NCI-H345 (cell line): ENCODE measurements at places on chromosomes 13 and 19.
A peak's percentile ranks its signal among the peaks of the same experiment; 100 is the strongest.

DNA sequence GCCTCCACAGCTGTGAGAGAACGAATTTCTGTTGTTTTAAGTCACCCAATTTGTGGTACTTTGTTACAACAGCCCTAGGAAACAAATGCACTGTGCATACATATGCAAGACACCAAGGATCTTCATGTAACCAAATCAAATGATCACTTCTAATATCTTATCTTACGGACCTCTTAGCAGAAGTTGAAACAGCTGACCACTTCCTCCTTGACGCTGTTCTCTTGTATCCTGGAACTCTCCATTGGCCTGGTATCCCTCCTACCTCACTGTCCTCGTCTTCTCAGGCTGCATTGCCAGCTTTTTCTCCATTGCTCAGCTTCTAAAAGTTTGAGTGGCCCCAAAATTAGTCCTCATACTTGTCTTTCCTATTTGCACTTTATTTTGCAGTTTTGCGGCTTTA, 200.4 kb downstream of the DLEU7 start:
- no peak for DNase-seq

GRCh38 chr13:54029226-54029625, 1000.6 kb downstream of the OLFM4 start:
- DNase-seq, result no peak

DNA sequence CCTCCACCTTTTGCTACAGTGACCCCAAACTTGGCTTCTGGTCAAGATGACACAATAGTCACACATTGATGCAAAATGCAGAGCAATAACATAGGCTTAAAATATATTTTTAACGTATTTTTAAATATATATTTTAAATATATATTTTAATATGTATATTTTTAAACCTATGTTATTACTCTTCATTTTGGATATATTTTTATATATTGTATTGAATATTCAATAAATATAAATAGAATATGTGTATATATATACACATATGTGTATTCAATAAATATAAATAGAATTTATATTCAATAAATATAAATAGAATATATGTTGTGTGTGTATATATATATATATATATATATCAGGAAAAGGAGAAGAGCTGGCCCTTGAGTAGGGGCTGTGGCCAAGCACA, 115.6 kb downstream of the POU4F1 start:
- DNase-seq, result no peak

DNA sequence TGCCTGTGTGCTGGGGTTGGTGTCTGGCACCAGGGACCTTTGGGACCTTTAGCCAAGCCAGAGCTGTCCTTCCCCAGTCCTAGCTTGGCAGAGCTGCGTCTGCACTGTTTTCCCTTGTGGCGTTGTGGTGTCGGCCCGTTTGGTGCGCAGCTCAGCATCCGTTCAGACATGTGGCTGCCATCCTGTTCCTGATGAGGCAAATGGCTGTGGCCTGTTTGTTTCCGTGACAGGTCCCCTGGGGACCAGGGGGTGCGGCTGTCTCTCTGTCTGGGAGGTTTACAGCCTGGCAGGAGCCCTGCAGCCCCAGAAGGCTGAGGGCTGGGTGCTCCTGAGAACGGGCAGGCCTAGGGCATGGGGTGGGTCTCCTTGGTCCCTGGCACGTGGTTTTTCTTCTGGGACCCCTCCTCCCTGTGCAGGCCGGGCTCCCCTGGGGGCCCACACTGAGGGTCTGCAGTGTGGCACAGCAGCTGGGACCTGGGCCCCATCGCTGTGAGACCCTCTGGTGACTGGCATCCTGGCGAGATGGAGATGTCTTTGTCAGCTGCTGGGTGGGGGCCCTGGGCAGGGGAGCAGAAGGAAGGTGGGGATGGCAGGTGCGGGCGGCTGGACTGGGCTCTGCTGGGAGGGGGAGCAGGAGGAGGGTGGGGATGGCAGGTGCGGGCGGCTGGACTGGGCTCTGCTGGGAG, 4.0 kb downstream of the SPPL2B start:
- DNase-seq, result peak; percentile 87

GRCh38 chr13:99406799-99407201, 94.5 kb upstream of the TM9SF2 start:
- DNase-seq, result no peak

- no peak for DNase-seq
These were observed 8.9 kb downstream of the COG3 start for GRCh38 chr13:45473627-45474026.

- no peak for DNase-seq
These were observed 104.7 kb downstream of the RGCC start for GRCh38 chr13:41562083-41562482.

DNA sequence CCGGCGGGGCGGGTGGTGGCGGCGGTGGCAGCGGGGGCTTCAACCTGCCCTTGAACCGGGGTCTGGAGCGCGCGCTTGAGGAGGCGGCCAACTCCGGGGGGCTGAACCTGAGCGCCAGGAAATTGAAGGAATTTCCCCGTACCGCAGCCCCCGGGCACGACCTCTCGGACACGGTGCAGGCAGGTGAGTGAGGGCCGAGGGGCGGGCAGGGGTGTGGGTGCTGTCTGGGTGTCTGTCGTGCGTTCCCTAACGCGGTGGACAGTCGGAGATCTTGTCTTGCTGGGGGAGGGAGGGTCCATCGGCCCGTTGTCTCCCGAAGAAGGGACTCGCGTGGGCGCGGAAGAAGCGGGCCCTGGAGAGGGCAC, 533 bp downstream of the LRCH1 start:
- no peak for DNase-seq

GRCh38 chr13:34076319-34076718, 258.4 kb downstream of the RFC3 start:
- DNase-seq, result no peak

DNA sequence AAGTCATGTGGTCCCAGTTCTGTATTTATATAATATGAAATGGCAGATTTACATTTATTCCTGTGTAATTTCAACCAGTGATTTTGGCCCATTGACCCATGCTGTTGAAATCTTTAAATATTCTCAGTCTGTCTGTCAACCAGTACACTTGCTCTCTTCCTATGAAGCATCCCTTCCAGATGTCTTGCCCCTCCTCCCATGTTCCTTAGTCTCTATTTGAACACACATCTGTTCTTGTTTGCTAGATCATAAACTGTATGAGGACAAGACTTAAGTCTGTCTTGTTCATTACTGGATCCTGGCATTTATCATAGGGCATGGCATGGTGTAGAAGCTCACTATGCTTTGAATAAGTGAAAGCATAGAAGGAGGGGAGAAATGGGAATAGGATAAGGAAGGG, 34.9 kb downstream of the STARD13 start:
- DNase-seq, result no peak

DNA sequence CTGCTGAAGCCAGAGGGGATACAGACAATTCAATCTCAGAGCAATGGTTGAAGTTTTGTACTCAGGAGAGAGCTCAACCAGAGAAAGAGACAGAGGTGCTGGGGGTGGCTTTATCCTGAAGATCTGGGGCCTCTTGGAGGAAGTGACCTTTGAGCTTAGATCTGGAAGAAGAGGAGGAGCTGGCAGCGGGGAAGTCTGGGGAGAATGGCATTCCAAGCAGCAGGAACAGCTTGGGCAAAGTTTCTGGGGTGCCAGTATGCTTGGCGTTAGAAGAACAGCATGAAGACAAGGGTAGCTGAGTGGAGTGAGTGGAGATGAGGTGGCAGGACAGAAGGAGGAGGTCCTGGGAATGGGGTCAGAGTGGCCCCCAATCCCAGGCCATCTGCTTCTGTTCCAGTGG, 11.3 kb downstream of the MAST3 start:
- no peak for DNase-seq

DNA sequence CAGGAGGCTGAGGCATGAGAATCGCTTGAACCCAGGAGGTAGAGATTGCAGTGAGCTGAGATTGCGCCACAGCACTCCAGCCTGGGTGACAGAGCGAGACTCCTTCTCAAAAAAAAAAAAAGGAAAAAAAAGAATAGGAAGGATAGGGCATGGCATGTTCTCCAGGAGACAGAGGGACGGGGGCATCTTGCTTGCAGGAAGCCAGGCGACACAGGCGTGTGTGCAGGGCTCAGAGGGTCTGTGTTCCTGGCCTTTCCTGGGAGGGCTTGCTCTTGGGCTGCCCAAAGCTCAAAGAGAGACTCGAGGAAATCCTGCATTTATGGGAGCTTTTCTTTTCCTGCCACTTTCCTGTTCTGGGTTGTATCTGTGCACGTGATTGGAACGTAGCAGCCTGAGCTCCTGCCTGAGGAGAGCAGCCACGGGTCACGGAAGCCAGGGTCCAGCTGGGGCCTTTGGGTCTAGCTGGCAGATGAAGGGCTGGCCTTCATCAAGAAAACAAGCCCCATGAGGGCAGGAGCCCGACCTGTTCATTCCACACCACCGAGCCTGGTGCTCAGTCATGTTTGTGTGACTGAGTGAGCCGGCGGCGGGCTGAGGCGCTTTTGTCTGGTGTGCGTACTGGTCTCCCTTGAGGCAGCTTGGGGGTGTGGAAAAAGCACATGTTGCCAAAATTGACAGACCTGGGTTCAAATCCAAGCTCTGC, 44.5 kb downstream of the CAPN12 start:
- DNase-seq, result no peak

DNA sequence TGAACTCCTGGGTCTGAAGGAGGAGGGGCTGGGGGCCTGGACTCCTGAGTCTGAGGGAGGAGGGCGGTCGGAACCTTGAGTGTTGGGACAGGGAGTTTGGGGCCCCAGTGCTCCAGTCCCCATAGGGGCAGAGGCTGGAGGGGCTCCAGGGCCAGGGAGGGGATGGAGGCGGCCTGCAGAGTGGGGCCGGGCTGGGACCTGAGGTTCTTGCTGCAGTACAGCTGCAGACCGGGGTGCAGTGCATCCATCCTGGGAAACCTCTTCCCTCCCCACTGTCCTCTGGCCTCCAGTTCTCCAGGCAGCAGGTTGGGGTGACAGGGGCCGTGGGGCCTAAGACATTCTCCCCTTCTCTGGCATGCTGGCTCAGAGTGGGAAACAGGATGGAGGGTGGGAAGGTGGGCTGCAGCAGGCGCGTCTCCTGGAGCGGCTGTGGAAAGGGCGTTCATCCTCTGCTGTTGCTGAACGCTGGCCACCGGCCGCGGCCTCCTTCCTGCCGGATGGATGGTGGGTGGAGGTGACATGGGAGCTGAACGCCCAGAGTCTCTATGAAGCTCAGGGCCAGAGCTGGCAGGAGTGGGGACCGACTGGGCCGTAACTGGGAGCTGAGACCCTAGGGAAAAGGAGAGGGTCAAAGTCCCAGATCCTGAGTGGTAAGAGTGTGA, 1.6 kb downstream of the BRSK1 start:
- no peak for DNase-seq

DNA sequence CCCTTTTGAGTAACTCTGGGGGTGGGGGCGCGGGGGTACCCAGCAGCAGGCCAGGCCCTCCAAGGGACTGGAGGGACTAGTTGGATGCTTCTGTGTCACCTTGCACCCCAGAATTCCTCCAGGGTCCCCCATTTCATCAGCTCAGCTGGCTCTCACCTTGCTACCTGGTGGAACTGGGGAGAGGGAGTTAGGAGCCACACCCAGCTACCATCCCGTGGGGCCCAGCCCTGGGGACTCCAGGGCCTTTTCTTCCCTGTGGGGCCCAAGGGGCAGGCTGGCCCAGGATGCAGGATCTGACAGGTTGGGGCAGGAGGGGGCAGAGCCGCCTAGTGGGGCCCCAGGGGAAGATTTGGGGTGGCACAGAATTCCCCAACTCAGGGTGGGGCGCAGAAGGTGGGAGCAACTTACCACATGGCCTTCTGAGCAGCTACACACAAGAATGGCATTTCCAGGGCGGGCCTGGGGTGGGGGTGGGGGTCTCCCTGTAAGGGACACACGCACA, 32.8 kb upstream of the NANOS3 start:
- DNase-seq, result no peak

DNA sequence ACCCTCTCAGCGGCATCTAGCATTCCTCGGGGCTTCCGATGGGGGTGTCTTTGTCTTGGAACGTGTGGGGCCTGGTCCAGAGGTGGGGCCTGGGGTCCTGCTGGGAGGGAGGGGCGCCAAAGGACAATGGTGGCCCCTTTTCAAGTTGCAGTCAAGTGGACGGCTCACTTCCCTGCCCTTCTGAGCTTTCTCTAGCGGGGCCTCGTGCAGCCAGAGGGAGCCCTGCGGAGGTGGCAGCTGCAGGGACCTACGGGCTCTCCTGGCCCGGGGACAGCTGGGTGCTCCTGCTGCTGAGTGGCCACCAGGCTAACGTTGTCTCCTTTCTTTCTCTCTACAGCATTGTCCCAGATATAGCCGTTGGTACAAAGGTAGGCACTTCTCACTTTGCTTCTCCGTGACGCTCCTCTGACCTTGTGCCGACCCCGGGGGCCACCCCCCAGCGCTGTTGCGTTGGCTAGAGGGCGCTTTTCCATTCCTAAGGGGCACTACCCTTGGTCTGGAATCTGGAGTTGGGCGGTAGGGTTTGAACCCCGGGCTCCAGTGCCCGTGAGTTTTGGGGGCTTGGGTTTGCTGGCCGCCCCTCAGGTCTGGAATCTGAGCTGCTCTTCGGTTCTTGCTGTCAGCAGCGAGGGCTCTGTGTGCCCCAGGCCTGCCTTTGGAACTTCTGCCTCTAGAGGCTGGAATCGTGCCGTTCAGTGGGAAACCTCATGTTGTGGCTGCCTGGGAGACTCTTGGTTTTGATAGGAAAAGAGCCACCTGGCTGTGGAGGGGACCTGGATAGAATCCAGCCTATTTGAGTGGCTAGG, 2.0 kb downstream of the PTBP1 start:
- DNase-seq, result peak; percentile 13

DNA sequence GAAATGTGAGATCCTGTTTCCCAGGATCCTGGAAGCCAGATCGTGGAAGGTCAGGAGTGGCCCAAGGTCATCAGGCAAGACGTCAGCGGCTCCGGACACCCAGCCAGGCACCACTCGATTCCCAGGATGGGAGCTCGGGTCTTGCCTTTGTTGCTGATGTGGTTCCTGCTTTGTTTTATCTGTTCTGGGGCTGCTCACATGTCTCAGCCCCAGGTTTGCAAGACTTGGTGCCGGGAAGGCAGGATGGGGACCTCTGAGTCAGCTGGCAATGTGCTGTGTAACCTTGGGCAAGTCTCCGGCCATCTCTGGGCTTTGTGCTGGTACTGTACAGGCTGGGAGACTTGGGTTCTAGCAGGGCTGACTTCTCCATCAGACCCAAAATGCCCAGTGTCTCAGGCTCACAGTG, 1.4 kb upstream of the FCHO1 start:
- DNase-seq, result no peak

DNA sequence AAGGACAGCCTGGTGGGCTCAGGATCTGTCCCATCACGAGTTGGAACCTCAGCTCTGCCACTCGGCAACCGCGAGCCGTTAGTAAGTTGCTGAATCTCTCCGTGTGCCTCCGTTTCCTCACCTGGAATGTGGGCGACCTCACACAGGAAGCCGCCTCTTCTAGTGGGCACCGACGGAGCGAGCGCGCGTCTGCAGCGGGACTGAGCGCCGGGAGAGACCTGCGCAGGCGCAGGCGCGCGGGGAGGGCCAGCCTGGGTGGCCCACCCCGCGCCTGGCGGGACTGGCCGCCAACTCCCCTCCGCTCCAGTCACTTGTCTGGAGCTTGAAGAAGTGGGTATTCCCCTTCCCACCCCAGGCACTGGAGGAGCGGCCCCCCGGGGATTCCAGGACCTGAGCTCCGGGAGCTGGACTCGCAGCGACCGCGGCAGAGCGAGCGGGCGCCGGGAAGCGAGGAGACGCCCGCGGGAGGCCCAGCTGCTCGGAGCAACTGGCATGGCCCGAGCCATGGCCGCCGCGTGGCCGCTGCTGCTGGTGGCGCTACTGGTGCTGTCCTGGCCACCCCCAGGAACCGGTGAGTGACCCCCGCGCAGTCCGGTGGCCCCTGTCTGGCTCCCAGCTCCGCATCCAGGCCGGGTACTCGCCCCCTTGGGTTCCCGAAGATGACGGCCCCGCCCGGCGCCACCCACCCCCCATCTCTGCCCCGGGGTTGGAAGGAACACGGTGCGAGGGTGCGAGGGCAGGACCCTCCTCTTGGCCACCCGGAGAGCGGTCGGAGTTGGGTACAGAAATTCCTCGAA, at the start of gene PVR:
Gene PVR, plus strand, starts transcription at position 306 of the 797 bp plus-strand sequence. Its CDS starts 187 bp downstream, at position 493.
- DNase-seq, result peak; percentile 55
